AG04450 (cell line): ENCODE measurements at places on chromosomes 1 and 21.

GRCh38 chr1:21664806-21665588 is 4.2 kb downstream of the RAP1GAP start:
- DNase-seq: no peak

DNA sequence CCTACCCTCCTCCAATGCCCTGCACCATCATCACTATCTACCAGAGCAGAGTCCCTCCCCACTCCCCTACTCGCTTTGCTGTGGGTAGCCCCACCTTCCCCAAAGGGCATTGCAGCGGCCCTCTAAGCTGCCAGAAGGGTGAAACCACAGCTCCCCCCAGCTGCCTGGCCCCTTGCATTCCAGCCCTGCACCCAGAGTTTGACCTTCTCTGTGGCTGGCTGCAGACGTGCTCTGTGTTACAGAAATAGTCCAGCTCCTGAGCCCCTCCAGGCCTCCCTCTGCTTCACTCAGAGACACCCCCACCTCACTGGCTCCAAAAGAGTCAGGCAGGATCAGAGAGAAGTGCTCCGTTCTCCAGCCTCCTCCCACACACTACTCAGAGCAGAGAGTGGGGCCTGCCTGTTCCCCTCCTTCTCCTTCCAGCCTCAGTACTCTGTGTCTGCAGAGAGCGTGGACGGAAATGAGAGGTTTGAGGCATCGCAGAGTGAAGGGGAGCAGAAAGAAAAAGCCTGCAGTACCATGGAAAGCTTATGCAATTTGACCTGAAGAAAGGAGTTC is 63.2 kb downstream of the PLEKHA6 start:
- peak; percentile 81 for DNase-seq

GRCh38 chr1:205144751-205145150 is 23.0 kb upstream of the RBBP5 start:
- peak; percentile 18 for DNase-seq

GRCh38 chr21:41402231-41402630 is 23.8 kb upstream of the MX1 start:
- DNase-seq: no peak

DNA sequence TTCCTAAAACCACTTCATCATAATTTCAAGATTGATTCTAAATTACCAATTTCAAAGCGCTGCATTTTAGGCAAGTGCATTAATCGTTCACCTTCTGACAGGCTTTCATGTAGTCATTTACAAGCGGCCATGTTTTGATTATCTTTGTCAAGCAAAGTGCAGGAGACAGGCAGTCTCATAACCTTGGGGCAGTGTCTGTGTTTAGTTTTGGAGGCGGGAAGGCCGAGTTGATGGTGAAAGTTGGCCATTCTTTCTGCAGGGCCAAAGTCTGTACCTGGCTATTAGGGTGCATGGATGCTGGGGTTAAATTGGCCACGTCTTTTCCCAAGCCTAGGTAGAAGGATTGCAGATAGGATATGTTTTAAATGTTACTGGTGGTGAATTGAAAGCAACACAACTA is 2.9 kb downstream of the AGPAT3 start:
- DNase-seq: no peak

GRCh38 chr1:161162806-161163205 is 3.4 kb upstream of the PPOX start:
- no peak for DNase-seq

DNA sequence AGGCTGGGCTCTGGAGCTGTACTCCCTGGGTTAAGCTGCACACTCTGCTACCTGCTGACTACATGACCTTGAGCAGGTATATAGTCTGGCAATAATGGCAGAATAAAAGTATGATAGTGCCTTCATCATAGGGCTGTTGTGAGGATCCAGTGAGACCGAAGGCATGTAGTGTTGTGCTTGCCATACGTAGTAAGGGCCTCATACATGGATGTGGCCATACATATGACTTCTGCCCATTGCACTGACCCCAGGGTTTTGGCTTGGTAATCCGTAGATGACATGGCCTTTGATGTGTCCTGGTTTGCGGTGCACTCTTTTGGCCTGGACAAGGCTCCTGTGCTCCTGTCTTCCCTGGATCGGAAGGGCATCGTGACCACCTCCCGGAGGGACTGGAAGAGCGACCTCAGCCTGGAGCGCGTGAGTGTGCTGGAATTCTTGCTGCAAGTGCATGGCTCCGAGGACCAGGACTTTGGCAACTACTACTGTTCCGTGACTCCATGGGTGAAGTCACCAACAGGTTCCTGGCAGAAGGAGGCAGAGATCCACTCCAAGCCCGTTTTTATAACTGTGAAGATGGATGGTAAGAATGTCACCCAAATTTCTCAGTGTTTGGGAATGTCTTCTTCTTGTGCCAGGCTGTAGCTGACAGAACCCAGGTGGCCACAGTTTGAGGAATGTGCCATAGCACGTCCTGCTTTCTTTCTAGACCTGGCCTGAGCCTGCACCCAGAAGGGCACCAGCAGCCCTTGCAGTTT is 17.0 kb upstream of the CD101 start:
- DNase-seq: no peak

- no peak for DNase-seq
Measured at GRCh38 chr21:45571641-45572040, 29.4 kb upstream of the SLC19A1 start.

DNA sequence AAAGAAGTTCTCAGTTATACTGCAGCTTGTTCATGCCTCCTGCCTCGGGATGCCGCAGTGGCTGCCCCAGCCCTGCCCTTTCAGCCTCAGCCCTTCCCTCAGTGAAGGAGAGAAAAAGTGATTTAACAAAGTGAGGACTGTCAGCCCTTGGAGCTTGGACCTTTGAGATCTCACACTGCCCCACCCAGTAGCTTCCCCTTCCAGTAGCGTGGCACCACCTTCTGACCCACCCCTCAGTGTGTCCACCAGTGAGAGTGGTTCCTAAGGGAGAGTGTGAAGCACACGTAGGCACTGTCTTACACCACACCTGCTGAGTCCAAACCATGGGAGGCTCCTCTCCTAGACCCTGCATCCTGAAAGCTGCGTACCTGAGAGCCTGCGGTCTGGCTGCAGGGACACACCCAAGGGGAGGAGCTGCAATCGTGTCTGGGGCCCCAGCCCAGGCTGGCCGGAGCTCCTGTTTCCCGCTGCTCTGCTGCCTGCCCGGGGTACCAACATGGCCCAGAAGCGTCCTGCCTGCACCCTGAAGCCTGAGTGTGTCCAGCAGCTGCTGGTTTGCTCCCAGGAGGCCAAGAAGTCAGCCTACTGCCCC is at the start of gene CDA:
CDA (plus strand) TSS at position 464 of the 592 bp plus-strand sequence; CDS start at position 497, 33 bp downstream.
- DNase-seq: no peak

DNA sequence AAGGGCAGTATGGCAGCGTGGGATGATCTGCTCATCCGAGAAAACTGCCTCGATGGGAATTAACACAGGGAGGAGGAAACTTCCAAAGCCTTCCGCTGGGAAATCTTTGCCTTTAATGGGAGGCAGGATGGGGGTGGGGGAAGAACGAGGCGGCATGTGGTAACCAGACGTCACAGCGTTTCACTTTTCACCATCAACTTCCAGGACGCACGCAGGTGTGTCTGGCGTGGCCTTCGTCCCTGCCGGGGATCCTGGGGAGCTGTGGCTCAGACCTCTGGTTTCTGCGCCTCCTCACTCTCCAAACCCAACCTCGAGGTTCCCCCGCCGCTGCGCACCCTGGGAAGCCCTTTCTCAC is 282 bp downstream of the RSPH1 start:
- DNase-seq: no peak

DNA sequence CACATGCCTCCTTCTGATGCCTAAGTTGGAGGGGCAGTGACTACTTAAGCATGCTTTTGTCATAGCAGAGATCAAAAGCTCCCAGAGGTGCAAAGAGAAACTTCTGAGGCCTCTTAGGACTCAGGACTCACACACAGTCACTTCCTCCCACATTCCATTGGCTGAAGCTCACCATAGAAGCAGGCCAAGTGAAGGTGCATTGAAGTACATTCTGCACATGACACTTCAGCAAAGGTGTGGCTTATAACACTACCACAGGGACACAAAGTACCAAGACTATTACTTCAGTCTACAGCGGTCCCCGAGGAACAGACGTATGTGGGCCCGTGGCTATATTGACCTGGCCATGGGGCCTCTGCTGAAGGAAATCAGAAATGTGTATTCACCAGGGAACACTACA is 2.5 kb upstream of the POGK start:
- no peak for DNase-seq

GRCh38 chr1:109963864-109964263 is 20.7 kb upstream of the AHCYL1 start:
- DNase-seq: no peak

- DNase-seq: no peak
Measured at GRCh38 chr1:29707796-29708195, 471.5 kb downstream of the PTPRU start.

DNA sequence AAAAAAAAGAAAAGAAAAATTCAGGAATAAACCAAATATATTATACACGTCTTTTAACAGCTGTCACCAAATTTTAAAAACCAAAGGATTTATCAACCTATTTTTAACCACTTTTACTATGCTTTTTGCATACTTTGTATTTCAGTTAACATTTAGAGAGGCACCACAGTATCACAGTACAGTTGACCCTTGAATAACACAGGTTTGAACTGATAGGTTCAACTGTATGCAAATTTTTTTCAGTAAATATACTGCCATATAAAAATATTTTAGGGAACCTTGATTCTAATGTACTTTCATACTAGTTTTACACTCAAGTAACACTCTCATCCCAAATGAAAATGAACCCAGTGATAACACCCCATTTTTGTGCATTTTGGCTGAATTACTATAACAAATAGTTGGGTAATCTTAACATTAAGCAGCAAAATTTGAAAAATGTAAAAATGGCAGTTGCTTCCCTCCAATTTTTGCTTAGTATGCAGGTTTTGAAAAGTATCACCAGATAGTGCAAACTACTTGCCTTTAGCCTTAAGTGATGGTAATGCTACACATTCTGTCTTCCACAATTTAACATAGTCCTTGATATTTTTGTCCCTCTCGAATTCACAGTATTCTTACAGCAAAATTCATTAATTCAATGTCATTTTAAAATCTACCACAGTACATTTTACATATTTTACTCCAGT is 10.8 kb upstream of the ADCY10 start:
- no peak for DNase-seq

- peak; percentile 34 for DNase-seq
Measured at GRCh38 chr1:53393325-53393792, 65.5 kb upstream of the LRP8 start.

DNA sequence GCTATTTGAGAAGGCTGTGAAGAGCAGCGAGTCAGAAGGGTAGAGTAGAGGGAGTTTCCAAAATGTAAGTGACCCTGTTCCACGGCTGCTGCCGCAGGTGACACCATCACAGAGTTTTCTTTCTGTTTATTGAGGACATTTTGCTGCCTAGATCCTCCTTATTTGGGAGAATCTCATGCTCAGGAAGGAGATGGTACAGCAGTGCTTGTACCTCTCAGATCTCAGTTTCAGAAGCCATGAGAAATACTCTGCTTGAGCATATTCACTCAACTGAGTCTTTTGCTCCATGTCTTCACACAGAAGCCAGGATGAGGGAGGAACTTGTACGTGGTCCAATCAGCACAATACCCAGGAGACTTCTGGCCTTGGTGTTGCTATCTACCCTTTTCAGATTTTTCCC is 1.6 kb downstream of the LCE7A start:
- no peak for DNase-seq

- DNase-seq: no peak
Measured at GRCh38 chr21:46005481-46005881, 23.9 kb downstream of the COL6A1 start.

DNA sequence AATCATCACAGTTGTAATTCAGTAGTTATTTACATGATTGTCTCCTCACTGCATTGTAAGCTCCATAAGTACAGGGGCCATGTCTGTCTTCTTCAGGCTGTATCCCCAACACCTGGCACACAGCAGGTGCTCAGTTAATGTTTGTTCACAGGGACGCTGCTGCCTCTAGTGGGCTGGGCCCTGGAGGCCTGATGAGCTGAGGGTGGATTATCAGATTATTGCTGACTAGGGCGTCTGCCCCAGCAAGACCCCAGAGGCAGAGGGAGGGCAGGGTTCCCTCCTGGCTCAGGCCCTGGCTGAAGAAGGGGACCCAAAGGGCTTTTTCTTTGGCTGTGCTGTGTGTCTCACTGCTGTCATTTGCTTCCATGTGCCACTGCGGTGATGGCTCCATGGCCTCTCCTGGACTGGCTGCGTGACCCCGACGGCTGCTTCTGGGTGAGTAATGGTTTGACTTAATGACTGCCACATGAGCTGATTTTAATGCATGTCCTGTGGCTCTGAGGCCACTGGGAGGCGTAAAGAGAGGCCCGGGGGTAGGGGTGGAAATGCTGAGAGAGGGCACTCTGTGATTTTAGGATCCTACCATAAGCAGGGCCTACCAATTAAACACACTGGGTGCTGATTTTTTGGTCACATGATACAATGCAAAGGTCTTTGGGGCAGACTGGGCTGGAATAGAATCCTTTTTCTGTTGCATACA is 20.8 kb upstream of the EPB41 start:
- no peak for DNase-seq

GRCh38 chr1:38062361-38063288 is 16.0 kb upstream of the POU3F1 start:
- no peak for DNase-seq

DNA sequence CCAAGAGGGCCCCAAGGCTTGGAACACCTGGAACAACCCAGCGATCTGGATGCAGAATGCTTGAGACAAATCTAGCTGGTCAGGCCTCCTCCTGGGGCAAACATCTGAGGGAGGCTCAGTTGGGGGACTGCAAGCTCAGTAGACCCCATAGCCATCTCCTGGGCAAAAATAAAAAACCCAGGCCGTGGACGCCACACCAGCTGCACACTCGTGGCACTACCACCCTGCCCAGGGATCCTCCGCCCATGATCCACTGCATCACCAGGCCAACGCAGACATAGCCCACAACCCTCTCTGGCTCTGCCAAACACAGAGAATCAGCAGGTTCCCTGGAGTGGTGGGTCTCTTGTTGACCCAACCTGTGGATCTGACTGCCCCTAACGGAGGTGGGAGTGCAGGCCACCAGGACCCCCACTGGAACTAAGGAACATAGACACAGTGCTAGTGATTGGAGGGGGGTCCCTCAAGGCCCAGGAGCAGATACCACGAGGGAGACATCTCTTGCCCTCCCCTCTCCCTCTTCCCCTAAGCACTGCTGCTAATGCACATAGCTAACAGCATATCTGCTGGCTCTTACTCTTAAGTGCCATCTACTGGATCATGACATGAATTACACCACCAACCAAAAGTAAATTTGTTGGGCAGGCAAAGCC is 147.2 kb downstream of the CHD1L start:
- DNase-seq: peak; percentile 27

DNA sequence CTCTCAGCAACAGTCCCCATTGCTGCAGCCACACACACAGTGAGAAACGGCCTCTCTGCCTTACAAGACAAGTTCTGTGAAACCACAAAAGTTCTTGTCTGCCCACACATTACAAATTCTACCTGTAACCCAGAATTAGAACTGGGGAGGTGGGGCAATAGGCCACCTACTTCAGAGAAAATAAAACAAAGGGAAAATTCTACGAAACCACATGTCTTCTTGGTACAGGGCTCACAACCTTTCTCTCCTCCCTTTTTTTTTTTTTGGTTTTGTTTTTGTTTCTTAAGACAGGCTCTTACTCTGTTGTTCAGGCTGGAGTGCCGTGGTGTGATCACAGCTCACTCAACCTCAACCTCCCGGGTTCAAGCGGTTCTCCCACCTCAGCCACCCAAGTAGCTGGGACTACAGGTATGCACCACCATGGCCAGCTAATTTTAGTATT is 30.2 kb downstream of the LPAR3 start:
- no peak for DNase-seq
